NCI-H1694 treated with DMSO at 0.1 percent for 48 hours (cell line): ENCODE measurements at places on chromosomes 6 and 20.

GRCh38 chr6:37990762-37991525, 171.4 kb downstream of the ZFAND3 start:
- no peak for DNase-seq

DNA sequence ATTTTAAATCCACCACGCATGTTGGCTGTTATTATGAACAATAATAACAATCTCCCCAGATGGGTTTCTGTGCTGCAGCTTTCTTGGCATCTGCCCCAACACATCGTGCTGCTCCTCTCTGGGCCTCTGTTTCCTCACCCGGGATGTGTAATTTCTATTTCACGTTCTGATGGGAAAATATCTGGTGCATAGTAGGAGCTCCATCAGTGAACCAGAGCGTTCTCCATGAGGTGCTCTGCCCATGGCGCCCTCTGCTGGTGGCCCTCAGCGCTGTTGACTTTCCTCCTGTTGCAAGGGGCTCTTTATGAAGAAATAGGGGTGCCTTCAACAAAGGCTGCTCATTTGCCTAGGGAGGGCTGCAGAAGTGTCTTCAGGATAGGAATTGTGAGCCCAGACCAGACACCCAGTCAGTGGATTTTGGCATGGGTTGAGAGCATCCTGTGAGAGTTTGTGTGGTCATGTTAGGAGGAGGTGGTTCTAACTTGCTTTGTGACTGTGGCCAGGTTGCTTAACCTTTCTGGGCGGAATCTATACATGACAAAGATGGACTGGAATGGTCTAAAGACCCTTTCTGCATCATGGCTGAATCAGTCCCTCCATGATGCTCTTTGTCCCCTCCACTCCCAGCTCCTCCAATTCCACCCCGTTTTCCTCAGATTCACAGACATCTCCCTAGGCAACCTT, 8.1 kb downstream of the SCRT2 start:
- DNase-seq, result peak; percentile 11

- no peak for DNase-seq
Measured at GRCh38 chr6:144217264-144217663, 66.9 kb downstream of the STX11 start.

DNA sequence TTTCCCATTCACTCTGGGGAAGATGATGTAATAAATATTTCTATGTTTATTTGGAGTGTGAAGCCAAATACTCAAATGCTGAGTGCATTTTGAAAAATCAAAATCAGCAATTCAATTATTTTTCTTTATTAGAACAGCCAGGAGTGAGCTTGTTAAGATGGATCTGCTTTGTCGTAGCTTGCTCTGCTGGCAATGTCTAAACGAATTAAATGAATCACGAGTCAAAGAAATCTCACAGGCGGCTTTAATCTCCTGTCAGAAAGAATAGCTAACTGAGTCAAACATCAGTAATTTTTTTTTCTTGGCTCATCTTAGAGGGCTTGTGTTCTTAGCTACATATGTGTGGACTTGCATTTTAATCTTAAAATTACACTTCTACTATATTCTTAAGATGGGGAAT, 100.2 kb upstream of the HMGN3 start:
- DNase-seq, result no peak

DNA sequence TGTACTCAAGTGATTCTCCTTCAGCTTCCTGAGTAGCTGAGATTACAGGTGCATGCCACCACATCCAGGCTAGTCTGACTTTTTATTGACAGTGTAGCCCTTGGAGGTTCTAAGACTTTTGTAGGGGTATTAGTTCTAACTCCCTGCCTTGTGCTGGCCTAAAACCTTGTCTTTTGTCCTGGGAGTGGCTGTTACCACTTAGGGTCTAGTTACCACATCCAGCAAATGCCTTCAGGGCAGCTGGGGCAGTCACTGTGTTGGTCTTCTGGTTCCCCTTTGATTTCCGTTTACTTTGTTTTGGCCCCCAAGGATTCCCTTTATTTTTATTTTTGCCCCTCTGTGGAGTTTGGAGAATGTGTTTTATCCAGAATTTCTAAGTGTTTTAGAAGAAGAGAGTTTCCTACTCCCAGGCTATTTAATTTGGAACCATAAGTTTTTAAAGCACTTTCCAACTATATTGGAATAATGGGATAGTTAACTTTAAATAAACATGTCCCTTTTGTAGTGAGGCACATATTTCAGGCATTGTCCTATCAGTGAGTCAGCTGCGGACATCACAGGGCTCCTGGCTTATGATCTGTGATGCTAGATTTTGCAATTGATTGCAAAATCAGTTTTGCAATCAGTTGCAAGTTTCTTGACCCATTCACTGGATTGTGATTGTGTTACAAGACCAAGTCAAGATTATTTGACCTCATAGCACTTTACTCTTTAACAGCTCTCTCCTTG, 25.0 kb downstream of the IL22RA2 start:
- DNase-seq, result no peak

- DNase-seq, result no peak
Measured at GRCh38 chr6:14814016-14814415, 431.9 kb upstream of the JARID2 start.

DNA sequence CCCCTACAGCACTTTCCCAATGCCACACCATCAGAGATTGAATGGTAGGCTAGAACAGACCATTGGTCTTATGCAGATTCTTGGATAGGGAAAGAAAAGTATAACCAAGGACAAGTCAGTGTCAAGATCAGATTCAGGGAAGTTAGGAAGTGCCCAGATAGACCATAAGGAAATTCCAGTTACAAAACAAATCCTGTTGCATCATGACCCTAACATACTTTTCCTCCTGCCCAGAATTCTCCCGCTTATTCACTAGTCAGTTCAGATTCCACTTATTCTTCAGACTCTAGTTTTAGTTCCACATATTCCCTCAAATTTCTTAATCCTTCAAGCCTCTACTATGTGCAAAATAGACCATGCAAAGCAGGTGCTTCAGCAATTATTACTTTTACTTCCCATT, 20.7 kb downstream of the METTL24 start:
- no peak for DNase-seq

DNA sequence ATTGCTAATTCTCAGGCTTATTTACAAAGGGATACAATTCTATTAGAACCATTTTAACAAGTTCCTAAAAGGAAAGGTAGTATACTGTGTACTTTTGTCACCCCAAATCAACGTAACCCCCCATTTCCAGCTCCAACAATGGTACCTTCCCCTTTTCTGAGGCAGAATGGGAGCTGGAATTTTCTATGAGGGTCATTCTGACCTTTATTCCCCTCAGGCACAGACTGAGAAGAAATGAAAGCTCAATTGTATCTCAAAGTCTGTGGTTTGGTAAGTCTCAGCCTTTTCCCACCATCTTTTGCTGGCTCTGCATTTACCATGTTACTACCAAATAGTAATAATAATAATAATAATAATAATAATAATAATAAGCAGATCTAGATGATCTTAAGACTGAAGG, 571.0 kb downstream of the RNF144B start:
- no peak for DNase-seq

GRCh38 chr6:99613409-99613704, 6.7 kb downstream of the PRDM13 start:
- peak; percentile 35 for DNase-seq

DNA sequence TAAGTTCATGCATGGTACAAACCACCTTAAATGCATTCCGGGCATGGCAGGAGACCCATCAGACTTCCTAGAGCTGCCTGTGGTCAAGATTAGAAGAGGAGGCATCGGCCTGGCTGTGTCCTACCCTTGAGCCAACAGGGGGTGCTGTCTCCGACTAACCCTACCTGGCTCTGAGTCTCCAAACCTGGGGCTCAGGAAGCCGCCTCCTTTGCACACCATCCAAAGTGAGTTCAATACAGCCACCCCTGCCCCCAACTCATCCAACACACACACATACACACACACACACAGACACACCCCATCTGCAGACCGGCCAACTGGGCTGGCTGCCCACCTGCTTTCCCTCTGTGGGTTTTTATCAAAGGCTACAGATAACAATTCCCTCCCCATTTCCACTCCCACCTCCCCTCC, 77.0 kb downstream of the JPH2 start:
- no peak for DNase-seq

DNA sequence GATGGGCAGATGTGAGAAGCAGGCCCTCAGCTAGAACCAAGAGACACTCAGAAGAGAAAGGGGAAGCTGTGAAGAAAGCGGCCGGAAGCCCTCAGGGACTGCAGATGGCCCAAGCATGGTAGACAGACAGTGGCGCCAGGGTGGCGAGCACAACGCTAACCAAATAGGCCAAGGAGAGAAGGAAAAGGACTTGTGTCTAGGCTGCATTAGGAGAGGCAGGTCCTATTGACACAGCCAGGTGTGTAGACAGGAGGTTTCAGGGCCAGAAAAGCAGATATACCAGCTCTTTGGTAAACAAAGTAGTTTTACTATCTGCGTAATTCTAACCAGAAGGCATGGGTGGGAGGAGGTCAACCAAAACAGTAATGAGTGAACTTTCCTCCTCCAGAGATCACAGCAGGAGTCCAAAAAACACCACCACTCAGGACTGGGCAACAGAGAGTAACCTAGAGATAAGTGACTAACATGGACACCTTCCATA, 15.8 kb upstream of the MAP7 start:
- DNase-seq, result no peak

- no peak for DNase-seq
Measured at GRCh38 chr6:11609324-11610071, 71.9 kb downstream of the TMEM170B start.
